ENCODE measurements at places on chromosomes 4 and X. TPM values are rescaled to one million over a fixed set of nuclear protein-coding genes. Genes with fewer than 3 reads are reported as not detected.

DNA sequence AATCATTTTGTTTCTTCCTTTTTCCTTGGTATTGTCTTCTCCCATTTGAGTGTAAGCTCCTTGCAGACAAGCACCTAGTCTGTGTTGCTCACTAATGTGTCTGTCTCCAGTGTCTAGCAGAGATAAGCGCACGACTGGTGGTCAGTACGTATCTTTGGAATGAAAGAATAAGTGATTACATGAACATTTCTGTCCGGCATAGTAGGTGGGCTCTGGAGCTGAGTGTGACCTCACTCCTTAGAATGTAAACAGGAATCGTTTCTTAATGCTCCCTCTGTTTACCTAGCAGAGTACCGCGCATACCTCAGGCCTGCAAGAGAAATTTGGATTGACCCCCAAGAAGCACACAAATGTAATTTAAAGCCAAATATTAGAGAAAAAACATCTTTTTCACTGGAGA lies 235.4 kb downstream of the MAML3 start:
- no peak for DNase-seq

DNA sequence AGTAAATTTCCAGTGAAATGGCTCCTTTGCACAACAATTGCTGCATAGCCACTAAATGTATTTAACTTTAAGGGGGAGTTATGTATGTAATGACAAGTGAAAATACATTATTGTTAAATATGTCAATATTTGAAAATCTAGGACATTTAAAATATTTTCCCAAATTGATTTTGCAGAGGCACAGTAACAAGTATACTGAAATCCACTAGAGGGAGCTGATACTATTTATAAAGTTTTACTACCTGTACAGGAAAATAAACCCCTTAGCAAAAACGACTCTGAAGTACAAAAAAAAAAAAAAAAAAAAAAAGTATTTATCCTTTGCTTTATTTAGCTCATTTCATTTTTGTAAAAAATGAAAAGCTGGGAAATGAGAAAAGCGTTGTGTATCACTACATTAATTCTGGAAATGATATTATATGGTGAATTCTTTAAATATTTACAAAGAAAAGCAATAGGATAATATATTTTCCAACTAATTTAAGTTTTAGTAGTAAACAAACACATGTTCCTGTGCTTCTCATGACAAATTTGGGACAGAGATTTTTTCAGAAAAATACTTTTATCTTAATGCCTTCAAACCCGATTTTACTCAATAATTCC lies 727.7 kb downstream of the DMD start:
- DNase-seq = no peak

- no peak for DNase-seq
Measured at GRCh38 chr4:152083338-152083737, 322.5 kb upstream of the GATB start.

The APLN gene
- 4.1 TPM for total RNA-seq

GRCh38 chr4:149684516-149684915 lies 131.1 kb downstream of the IQCM start:
- no peak for DNase-seq

The CT45A5 gene
- total RNA-seq = not detected

DNA sequence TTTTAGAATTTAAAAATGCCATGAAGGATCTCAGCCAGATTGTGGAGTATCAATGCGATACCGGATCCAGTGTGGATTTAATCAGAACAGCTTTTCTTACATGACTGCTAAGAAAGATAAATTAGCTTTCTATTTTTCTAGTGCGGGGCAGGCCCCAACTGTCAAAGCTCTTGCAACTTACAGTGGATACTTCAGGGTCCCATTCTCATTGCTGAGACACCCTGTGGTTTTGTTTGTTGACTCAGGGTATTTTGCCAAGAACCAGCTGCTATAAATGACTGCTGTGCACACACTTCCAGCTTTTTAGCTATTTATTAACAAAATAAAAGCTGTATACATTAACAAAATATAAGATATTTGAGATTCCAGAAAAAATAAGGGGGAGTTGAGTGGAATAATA lies 166.4 kb downstream of the DCLK2 start:
- no peak for DNase-seq

The ADGRG4 gene
- total RNA-seq = 0.03 TPM

GRCh38 chrX:69014200-69014599 lies 151.1 kb downstream of the PJA1 start:
- no peak for DNase-seq

The GAGE12E gene
- not detected for total RNA-seq

DNA sequence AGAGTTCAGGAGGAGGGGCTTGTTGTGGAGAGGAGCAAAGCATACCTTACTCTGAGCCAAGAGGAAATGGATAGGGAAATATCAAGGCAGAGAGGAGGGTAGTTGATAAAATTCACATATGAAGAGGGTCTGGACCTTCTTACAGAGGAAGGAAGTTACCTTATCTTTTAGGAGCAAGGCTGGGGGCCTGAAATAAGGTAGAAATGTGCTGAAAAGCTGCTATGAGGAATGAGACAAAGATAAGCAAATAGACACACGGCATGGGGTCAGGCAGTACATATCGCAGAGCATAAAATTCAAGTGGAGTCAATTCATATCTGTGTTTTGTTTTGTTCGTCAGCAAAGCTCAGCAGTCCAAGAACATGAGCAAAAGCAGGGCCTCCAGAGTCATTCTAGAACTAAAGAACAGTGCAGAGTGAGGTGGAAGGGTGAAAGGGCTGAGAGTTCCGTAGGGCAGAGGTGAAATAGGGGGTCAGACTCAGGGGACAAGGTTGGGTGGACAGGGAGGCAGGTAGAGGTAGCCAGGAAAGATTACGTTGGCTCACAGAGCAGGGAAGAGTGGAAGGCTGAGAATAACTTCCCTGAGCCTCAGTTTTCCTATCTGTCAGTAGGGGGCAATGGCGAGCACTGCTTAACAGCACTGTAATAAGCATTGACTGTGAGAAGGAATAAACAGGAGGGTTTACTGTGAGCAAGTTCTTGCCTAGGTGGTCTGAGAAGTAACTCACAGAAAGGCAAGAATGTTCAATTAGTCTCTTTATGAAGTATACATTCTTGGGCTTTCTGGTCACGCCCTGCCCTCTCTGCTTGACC lies 9.2 kb downstream of the VSIG4 start:
- no peak for DNase-seq

The ADH1B gene
- total RNA-seq = 67.5 TPM

The TAF9B gene
- total RNA-seq = 15.0 TPM
